ENCODE measurements at places on chromosomes 5 and 9. TPM values are rescaled to one million over a fixed set of nuclear protein-coding genes. Genes with fewer than 3 reads are reported as not detected.

- H3K4me3 ChIP-seq = no peak overlapping the region
- H3K27me3 ChIP-seq = no peaks in the 10 kb centered on the region
- no peak for DNase-seq
- H3K36me3 ChIP-seq = no peaks in the 10 kb centered on the region
- H3K4me1 ChIP-seq = no peaks in the 10 kb centered on the region
These were observed 97.6 kb upstream of the CTSL start for GRCh38 chr9:87628346-87628745.

SLC45A2 gene
- not detected for total RNA-seq

DNA sequence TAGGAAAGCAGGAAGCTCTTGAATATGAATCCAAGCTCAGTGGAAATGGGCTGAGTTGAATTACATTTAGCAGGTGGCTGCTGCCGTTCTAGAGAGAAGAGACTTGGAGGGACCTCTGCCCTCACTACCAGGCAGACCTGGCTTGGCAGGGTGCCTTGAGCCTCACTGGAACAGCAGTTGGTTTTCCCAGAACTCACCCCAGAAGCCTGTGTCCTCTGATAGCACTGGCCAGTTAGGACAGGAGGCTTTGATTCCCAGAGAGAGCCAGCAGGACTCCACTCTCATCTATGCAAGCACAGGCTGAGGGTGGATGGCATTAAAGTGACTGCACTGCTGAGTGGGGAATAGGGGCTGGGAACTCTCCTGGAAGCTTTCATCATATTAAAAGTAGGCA lies 54.8 kb downstream of the PWWP2A start:
- no peaks in the 10 kb centered on the region for H3K4me1 ChIP-seq
- H3K4me3 ChIP-seq = no peak overlapping the region
- DNase-seq = no peak
- no peak overlapping the region for H3K27ac ChIP-seq
- H3K27me3 ChIP-seq = no peaks in the 10 kb centered on the region

GRCh38 chr9:70060148-70060882 lies 16.7 kb downstream of the MAMDC2 start:
- H3K4me1 ChIP-seq = peaks cover 61% of the 10 kb centered on the region
- DNase-seq = no peak
- no peak overlapping the region for H3K4me3 ChIP-seq
- H3K27me3 ChIP-seq = no peaks in the 10 kb centered on the region
- H3K27ac ChIP-seq = no peak overlapping the region
- H3K36me3 ChIP-seq = no peaks in the 10 kb centered on the region

DNA sequence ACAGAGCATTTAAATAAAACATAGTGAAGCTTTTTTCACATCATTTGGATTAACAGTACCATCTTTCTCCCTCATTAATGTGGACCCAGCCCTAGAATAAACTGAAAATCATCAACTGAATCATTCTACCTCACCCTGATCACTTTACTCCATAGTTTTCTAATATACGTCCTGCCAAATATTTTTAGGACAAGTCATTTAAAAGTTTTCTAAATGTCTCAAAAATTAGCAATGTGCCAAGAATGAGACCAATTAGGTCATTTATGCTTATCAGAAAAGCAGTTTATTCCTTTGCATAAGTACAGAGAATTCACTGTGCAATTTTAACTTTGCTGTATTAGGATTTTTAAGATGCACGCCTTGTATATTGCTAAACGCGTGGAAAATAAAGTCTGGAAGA lies 284.4 kb downstream of the PIK3R1 start:
- H3K4me1 ChIP-seq = no peaks in the 10 kb centered on the region
- H3K36me3 ChIP-seq = no peaks in the 10 kb centered on the region
- H3K27me3 ChIP-seq = no peaks in the 10 kb centered on the region
- H3K4me3 ChIP-seq = no peak overlapping the region

- no peaks in the 10 kb centered on the region for H3K27me3 ChIP-seq
- peaks cover 22% of the 10 kb centered on the region for H3K4me1 ChIP-seq
- H3K4me3 ChIP-seq = no peak overlapping the region
- H3K36me3 ChIP-seq = peaks cover 17% of the 10 kb centered on the region
- H3K27ac ChIP-seq = no peak overlapping the region
These were observed 3.8 kb downstream of the CREB3 start for GRCh38 chr9:35736201-35736633.

All from tibial nerve (tissue), 4 donors.